ENCODE measurements at places on chromosomes 5 and 9.

DNA sequence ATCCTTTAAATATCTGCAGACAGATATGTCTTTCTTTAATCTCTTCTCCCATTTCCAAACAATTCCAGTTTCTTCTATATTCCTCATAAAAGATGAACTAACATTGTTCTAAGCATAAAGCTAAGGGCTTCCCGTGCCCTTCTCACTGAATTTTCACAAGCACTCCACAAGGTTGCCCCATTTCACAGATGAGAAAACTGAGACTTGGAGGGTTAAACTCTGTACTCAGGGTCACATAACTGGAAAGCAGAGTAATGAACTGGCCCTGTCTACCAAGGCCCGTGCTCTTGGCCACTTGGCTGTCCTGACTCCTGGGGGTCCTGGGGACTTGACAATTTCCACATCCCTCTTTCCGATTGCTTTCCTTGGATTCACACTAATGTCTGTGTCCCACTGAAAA lies 25.3 kb downstream of the KLF9 start:
- DNase-seq, result no peak

DNA sequence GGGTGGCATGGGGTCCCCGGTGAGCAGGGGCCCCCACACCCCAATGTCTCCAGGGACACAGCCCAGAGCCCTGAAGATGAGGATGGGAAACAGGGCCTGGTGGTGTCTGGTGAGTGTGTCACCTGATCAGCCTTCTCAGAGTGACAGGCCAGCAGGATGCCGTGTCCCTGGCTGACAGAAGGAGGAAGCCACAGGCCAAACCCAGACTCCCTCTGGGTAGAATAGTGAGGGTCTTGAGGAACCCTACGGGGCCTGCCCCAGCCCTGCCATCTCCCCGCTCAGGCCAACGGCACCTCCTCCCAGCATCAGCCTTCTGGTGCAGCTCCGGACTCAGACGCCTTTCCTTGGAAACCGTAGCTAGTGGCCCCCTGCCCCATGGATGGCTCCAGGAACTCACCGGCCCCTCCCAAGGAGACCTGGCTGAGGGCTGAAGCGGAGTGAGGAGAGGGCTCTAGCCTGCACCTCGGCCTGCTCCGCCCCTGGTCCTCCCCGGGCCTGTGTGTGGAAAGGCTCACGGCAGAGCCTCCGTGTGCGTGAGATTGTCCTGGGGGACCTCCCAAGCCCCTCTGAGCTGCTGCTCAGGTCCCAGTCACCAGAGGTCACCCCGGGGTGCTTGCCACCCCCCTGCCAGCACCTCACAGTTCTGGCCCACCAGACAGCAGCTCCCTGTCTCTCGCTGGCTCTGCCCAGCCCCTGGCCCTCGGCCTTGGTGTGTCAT lies 6.0 kb downstream of the RALGDS start:
- DNase-seq, result no peak

GRCh38 chr9:18689921-18690320 lies 216.0 kb downstream of the ADAMTSL1 start:
- no peak for DNase-seq

DNA sequence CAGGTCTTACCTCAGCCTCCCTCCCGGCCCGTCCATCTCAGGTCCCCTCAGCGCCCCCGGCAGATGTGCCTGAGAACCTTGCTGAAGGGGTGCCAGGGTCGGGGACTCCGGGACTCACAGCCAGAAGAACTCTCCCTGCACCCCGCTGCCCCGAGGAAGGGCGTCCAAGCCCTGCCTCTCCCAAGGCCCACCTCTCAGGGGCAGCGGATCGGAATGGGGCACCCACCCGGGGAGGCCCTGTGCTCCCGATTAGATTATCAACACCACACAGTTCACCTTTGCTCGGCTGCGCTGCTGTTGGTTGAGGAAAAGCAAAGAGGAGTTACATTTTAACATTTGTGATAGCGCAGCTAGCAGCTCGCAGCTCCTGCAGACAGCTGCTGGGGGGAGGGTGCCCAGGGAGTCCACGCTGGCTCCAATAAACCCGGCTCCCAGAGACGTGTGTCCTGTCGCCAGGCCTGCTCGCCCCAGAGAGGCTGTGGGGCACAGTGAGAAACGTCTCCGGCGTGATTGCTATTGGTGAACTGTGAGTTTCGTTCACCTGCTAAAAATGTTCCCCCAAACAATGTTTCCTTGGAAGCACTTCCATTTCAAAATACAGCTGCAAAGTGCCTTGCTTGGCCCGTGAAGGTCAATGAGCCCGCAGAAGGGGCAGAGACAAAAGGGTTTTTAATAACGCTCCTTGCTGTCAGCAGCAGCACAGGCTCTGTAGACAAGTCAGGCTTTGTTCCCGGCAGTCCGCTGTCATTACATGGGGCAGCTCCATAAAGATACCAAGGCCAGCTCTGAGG lies 18.6 kb upstream of the SLC6A19 start:
- DNase-seq, result no peak

GRCh38 chr9:40927851-40928802 lies 200.4 kb downstream of the FOXD4L6 start:
- no peak for DNase-seq

DNA sequence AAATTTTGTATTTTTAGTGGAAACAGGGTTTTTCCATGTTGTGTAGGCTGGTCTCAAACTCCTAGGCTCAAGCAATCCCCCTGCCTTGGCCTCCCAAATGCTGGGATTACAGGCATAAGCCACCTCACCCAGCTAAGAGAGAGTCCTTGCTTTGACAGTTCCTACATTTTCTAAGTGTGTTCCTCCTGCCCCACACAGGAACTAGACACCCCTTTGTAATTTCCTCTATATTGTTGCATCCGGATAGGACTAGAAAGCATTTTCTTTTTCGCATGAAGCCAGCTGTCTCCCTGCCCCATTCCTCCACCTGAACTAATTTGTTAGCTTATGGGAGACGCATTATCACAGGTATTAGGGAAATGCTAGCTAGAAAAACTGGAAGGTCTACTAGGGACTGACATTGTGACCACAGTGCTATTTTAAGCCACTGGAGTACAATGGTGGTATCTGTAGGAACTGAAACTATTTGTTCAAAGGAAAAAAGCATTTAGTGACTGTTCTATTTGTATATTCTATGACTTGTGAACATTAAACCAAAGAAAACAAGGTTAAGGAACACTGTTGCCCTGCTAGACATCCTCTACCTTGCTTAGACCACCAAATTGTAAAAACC lies 214.1 kb downstream of the SMARCA2 start:
- DNase-seq, result no peak

DNA sequence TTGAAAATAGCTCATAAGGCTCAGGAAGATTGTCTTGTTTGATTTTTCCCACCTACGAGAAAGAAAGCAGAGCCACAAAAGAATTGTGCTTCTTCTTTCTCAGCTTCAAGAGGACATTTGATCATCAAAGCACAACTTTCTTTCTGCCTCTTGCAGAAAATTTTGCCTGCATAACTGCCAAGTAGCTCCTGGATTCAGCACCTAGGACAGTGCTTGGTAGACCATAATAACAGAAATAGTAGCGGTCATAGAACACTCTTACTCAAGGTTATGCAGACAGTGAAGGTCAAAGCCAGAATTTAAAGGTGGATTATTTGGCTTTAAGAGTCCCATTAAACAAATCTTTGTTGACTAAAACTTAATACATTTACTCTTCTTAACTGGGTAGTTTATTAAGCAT lies 594.7 kb upstream of the CCNG1 start:
- no peak for DNase-seq

- DNase-seq, result no peak
These were observed 23.3 kb downstream of the NR2F1 start for GRCh38 chr5:93606382-93606752.

GRCh38 chr5:51039424-51040329 lies 343.6 kb upstream of the ISL1 start:
- no peak for DNase-seq

- no peak for DNase-seq
These were observed at the start of gene RANBP3L for GRCh38 chr5:36301858-36302603. Gene RANBP3L, minus strand, starts transcription at chr5:36301902. Its CDS starts 486 bp downstream, at chr5:36301416.

DNA sequence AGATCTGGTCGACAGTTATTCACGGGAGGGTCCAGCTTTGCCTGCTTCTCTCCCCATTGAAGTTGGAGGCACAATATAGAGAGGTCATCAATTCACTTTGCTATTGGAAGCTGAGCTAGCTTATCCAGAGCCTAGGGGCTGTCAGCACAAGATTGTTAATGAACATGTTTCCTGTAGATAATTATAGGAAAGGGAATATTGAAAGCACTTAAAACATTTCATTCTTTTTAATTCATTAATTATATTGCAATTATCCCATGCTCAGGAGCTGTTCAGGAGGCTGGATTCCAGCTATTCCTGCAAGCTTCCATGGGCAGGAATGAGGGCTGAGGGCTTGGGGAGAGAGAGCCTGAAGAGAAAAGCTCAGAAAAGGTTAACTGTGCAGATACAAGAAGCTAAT lies 153.1 kb upstream of the BRINP1 start:
- DNase-seq, result no peak

- DNase-seq, result no peak
These were observed 1.9 kb downstream of the TTC16 start for GRCh38 chr9:127717766-127718165.

GRCh38 chr5:168327019-168327421 lies 35.6 kb downstream of the WWC1 start:
- DNase-seq, result no peak

DNA sequence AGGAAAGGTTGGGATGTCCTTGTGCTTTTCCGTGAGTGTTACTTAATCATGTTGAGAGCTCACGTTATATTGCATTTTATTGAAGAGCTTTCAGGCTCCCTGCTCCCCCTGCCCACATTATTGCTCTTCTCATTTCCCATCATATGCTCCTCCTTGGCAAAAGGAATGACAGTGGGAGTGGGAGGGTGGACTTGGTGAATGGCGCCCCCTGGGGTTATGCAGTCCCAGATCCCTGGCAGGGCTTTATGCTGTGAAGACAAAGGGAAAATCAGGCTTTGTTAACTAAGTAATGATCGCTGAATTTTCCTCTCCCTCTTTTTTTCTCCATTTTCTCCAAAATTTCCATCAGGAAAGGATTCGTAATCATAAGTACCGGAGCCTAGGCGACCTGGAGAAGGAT lies 166.6 kb downstream of the SMARCA2 start:
- peak; percentile 44 for DNase-seq

Measured in CD4-positive, alpha-beta T cell treated with Interleukin-6 for 4 hours (primary cell).